ENCODE measurements at places on chromosomes 1 and 21.

DNA sequence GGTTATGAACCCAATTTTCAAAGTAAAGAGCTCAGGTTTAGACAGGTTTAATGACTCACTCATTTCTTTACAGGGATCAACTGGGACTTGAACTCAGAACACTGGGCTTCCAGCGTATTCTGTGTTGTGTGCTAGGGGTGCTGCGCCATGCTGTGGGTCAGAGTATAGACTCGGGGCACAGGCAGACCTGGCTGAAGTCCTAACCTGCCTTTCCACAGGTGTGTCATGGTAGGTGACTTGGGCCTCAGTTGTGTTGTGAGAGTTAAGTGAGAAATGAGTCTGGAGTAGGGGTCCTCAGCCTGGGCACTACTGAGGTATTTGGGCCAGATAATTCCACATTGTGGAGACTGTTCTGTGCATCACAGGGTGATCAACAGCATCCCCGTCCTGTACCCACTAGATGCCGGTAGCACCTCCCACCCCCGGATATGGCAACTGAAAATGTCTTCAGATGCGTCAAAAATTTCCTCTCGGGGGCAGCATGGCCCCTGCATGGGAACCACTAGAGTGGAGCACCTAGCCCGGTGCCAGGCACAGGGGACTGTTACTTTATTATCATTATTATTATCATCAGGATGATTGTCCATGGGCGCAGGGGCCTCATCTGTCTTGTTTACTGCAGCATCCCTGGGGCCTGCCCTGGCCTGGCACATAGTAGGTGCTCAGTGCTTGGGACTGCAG, 575.5 kb downstream of the PTPRU start:
- DNase-seq: no peak

DNA sequence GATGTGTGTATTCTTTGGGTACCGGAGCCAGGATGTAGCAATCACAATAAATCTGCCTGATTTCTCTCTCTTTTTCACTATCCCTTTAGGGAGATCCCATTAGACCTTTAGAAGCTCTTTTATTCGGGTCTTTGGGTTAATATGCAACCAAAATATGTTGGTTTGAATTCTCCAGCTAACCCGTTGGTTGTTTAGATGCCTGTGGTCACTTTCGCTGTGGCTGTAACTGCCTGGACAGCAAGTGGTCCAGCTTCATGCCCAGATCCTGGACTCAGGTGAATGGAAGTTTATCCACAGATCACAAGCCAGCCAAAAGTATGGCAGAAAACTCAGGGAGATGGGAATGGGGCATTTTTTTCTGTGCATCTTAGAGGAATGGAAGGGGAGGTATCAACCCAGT, 12.3 kb downstream of the KAZN start:
- DNase-seq: no peak

- DNase-seq: no peak
Observed at GRCh38 chr1:8249838-8250237, 68.1 kb upstream of the SLC45A1 start.

DNA sequence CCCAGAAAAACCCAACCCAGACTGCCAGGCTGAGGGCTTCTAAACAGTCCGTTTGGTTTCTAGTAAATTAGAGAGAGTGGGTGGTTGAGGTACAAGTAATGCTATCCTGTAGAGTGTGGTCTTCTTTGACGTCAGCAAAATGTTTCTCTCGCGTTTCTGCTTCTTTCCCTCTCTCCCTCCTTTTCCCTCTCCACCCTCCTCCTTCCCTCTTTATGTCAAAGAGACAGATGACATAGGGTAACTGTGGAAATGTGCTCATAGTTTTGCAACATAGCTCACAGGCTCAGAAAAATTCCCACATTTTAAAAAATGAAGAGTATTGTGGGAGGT, 158.3 kb downstream of the TOMM20 start:
- DNase-seq: no peak

DNA sequence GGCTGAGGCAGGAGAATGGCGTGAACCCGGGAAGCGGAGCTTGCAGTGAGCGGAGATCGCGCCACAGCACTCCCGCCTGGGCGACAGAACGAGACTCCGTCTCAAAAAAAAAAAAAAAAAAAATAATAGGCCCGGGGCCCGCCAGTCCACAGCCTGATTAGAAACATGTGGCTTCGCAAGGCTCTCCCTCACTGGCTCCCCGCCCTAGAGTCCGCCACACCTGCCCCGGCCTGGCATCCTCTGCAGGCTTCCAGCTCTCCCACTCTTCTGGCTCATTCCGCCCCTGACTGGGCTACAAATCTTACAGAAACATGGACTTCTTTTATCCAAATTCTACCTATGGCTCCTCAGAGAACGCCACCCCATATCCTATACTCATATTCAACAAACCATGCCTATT, 32.4 kb downstream of the PGBD5 start:
- DNase-seq: no peak

GRCh38 chr1:117014209-117014608, 12.6 kb downstream of the CD101 start:
- no peak for DNase-seq

DNA sequence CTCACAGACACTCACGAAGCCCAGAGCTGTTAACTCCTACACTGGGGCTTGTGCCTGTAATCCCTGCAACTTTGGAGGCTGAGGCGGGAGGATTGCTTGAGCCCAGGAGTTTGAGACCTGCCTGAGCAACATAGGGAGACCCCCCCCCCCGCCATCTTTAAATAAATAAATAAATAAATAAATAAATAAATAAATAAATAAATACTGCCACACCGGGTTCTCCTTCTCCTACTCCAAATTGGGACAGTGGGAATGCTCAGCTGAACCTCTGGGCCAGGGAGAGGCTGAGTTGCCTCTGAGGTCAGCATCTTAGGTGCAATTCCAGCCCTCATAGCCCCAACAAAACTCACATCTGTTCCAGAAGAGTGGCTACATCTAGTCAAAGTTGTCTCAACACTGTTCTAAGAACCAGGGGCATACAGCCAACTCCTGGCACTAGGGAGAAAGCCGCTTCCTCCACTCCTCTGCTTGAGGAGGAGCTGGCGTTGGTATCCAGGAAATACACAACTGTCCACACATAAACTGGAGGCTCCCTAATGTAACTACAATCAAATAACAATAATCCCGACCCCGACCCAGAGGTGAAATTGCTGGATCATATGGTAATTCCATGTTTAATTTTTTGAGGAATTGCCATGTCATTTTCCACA, 27.0 kb downstream of the C1orf216 start:
- no peak for DNase-seq

DNA sequence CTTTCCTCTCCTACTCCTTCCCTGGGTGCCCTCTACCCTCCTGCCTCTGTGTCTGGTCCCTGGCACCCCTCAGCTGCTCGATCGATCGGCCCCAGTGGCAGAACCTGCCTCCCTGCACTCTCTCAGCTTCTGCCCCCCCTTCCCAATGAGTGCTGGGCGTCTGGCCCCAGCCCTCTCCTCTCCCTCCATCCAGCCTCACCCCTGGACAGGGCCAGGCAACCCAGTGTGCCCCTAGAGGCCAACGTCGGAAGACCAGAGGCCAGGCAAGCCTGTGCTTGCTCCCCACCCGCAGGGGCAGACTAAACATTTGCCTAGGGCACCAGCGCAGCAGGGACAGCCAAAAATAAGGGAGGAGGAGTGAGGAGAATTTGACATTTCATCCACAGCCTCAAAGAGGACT, 43.5 kb downstream of the LGR6 start:
- DNase-seq: no peak

- DNase-seq: no peak
Observed at GRCh38 chr1:217715681-217716080, 84.5 kb downstream of the SPATA17 start.

DNA sequence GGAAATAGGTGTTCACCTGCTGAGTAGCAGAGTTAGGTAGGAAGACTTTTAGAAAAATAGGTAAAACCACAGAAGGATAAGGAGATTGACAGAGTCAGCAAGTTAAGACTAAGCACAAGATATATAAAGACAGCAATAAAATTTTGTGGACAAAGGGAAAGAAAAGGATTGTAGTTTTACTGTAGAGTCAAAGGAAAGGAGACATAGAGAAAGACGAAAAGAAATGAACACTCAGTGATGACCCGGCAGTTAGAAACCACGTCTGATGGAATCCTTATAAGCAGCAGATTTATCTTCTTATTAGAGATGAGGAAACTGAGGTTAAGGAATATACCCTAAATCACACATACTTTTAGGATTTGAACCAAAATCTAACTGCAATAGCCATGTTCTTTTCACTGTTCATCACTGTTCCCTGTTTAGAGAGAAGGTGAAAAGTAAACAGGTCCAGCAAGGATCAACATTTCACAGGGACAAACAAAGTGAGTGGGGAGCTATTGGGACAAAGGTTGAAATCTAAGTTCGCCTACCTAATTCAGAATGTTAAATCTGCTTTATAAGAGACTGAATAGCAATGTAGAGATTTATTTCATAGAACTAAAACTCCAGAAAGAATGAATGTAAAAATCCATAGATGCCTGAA, 6.8 kb downstream of the FRRS1 start:
- DNase-seq: no peak

DNA sequence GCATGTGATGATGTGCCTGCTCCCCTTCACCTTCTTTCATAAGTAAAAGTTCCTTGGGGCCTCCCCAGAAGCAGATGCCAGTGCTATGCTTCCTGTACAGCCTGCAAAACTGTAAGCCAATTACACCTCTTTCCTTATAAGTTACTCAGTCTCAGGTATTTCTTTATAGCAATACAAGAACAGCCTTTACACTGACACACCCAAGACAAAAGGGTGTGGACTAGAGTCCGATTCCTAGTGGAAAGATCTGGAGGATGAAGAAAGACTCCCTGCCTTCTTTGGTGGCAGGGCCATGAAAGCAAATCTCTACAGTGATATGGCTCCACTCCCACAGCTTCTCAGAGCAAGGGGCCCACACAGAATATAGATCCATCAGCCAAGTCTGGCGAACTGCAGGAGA, 209.7 kb upstream of the ST6GALNAC5 start:
- no peak for DNase-seq

GRCh38 chr1:234078143-234078542, 173.7 kb downstream of the SLC35F3 start:
- DNase-seq: no peak

GRCh38 chr1:154157520-154158306, 2.8 kb upstream of the NUP210L start:
- peak; percentile 46 for DNase-seq

DNA sequence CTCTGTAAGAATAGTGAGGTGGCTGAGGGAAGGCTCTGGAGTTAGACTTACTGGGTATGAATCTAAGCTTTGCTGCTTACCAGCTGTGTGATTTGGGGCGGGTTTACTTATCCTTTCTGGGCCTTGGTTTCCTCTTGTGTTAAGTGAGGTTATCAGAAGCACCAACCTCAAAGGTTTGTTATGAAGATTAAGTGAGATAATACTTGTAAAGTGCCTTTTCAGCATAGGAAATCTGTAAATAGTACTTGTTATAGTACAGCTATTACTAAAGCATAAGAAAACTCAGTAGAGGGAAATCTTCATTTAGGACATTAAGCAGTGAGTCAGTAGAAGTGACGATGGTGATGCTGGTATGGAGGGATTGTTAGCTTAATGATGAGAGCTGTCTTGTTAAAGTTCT, 12.1 kb downstream of the HHAT start:
- no peak for DNase-seq

GRCh38 chr1:5643360-5644107, 348.7 kb downstream of the NPHP4 start:
- DNase-seq: no peak

- DNase-seq: no peak
Observed at GRCh38 chr1:235504122-235504493, at the start of gene B3GALNT2. Gene B3GALNT2, minus strand, starts transcription at chr1:235504452. Its CDS starts 200 bp downstream, at chr1:235504252.

DNA sequence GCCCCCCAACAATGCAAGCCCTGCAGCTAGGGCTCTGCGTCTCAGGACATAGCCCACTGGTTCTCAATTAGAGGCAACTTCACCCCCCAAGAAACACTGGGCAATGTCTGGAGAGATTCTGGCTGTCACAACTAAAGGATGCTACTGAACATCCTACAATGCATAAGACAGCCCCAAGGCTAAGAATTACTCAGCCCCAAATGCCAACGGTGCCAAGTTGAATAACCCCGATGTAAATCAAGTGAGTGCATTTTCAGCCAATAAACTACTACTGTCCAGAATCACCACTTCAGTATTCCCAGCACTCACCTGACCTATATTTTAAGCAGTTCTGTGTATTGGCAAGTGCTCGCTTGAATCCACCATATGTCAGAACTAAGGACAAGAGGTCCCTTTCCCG, 6.9 kb downstream of the RIPK4 start:
- DNase-seq: no peak

DNA sequence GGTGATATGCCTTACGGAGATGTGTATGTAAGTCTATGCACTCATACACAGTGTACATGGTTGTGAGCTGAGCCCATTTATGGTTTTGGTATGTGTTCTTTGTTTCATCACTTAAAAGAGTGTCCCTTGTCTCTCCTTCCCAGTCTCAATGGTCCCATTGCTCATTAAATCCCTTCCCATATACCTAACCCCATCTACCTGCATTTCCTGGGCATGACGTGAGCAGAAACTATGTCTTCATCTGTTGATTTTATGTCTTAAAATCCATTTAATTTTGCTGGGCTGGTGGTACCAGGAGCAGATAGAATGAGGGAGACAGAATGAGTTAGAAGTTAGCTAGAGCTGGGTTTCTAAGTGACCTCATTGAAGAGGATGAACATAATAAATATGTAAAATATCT, 44.8 kb downstream of the ADAMTS1 start:
- DNase-seq: no peak

- DNase-seq: no peak
Observed at GRCh38 chr1:33049371-33049770, 12.7 kb upstream of the AK2 start.

GRCh38 chr1:202818819-202819218, 8.1 kb downstream of the PCAT6 start:
- no peak for DNase-seq

- DNase-seq: no peak
Observed at GRCh38 chr21:28818663-28819278, 173.9 kb downstream of the LTN1 start.

DNA sequence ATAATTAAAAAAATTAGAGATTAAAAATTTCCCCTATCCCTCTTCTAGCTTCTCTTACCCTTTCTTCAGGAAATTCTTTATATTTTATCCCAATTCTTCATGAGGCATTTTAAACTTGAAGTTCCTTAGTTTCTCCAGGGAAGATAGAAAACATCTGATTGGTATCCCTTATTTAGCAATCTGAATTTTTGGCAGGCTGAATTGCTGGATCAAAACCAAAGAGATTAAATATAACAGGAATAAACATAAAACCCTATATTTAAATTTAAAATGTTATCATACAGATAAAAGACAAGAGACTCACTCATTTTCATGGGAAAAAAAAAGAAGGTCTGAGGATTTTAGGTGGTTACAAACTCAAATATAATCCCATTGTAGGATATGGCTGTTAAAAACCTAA, 204.2 kb downstream of the CHRM3 start:
- DNase-seq: no peak
